ENCODE measurements at places on chromosomes 1 and 21. TPM values are rescaled to one million over a fixed set of nuclear protein-coding genes. Genes with fewer than 3 reads are reported as not detected.

Gene TFF3
- total RNA-seq, result not detected

Gene AQP10
- not detected for total RNA-seq

Gene INTS7
- 22.4 TPM for total RNA-seq

Gene C1orf216
- 3.9 TPM for total RNA-seq
